ENCODE measurements at places on chromosomes 2 and 18. TPM values are rescaled to one million over a fixed set of nuclear protein-coding genes. Genes with fewer than 3 reads are reported as not detected.

Gene IL1A
- total RNA-seq: 9.4 TPM

Gene CPLX4
- total RNA-seq: not detected

Gene ITGB6
- 24.2 TPM for total RNA-seq

Gene C2orf72
- 0.08 TPM for total RNA-seq

Gene CYS1
- 0.52 TPM for total RNA-seq

Gene CD226
- 0.44 TPM for total RNA-seq

Gene NFATC1
- total RNA-seq: 1.8 TPM

Gene CTDP1
- total RNA-seq: 10.7 TPM

Gene MSGN1
- total RNA-seq: not detected

Gene ZBTB7C
- total RNA-seq: 28.8 TPM

Gene TANK
- 37.0 TPM for total RNA-seq

Gene NDUFB3
- total RNA-seq: 96.0 TPM

Gene FHOD3
- 3.0 TPM for total RNA-seq

Gene PRKRA
- total RNA-seq: 25.3 TPM

Gene TOGARAM2
- total RNA-seq: 0.16 TPM

Gene ASXL3
- 0.32 TPM for total RNA-seq

Gene UGT1A10
- 6.9 TPM for total RNA-seq

Gene RAX
- total RNA-seq: not detected

Gene C2orf76
- 8.0 TPM for total RNA-seq

Gene CD8B2
- total RNA-seq: not detected

Gene DOCK10
- 6.7 TPM for total RNA-seq

Gene REEP1
- total RNA-seq: 1.6 TPM

Gene ZSWIM2
- not detected for total RNA-seq

Gene ASB18
- total RNA-seq: not detected

Gene POTEC
- not detected for total RNA-seq

Measured in esophagus mucosa (tissue), 1 donor.